ENCODE measurements at places on chromosomes 1 and 21.
A peak's percentile ranks its signal among the peaks of the same experiment; 100 is the strongest.

- no peak for DNase-seq
Observed at GRCh38 chr1:199163267-199163666, 524.4 kb downstream of the PTPRC start.

GRCh38 chr1:20634594-20635084 is 1.4 kb downstream of the PINK1 start:
- DNase-seq: no peak

DNA sequence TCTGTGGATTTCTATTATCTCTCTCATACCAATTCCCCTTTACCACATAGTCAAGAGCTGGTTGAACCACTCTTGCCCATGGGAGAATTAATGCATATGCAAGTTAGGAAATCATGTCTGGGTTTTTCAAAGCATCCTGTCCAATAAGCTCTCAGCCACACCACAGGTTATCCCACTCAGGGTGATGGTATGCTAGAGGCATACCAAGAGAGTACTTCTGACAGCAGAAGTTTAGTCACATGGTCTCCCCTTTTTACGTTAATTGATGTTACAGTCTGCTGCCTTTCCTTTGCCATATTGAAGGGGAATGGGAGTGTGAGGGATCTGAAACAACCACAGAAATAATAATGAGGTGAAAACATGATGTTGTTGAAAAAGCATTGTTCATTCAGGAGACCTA is 135.8 kb upstream of the PBX1 start:
- no peak for DNase-seq

- no peak for DNase-seq
Observed at GRCh38 chr1:212118872-212119260, 83.3 kb downstream of the DTL start.

DNA sequence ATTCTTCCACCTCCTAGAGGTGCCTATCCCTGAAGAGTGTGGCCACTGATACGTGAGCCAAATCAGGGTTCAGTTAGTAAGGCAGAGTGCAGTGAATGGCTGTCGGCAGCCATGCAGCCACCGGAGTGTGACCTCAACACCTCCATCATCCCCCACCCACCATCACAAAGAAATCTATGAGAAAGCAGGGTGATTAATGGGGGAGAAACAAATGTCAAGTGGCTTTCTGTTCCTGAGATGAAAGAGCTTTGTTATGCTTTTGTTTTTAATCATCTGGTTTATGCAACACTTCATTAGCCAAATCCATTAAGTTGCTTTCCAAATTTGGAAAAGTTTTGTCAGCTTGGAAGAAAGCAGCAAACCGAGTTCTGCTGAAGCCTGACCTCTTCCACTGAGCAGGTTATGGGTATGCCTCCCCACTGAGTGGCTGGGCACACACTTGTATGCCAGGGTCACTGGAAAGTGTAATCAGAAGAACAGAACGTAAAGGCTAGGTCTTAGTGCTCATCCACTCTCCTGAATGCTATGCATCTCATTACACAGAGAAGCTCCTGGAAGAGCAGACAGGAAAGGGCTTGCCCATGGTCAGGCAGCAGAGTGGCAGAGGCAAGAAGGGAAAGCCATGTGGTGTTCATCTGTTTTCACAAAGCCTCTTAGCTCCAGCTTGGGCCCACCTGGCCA is 57.1 kb upstream of the ATP1B1 start:
- no peak for DNase-seq

DNA sequence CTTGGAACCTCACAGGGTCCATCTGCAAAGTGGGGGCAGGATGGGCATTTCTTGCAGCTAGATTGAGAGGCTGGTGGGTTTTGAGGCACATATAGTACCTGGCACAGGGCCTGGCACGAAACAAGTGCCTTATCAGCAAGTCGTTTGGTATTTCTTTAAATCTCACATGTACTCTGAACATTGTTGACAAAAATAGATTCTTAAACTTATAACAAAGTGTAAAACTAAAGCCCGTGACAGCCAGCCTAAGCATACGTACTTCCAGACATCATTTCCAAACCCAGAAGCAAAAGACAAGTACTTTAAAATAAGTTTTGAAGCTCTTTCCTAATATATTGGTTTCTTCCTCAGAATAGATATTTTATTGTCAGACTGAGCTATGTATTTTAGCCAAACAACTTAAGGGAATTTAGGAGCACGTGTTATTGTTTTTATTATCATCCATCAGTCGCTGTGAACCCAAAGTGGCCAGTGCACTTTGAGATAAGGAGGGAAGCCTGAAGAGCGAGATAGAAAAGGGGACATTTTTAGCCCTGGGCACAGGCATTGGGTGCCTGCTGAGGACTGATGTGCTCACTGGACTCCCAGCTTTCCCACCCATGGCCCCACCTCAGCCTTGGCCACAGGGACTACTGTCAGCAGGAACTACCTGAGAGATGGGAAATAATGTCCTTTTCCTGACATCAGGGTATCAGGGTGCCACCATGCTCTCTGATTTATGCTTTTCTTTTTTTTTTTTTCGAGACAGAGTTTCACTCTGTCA is 3.0 kb downstream of the FBLIM1 start:
- no peak for DNase-seq

DNA sequence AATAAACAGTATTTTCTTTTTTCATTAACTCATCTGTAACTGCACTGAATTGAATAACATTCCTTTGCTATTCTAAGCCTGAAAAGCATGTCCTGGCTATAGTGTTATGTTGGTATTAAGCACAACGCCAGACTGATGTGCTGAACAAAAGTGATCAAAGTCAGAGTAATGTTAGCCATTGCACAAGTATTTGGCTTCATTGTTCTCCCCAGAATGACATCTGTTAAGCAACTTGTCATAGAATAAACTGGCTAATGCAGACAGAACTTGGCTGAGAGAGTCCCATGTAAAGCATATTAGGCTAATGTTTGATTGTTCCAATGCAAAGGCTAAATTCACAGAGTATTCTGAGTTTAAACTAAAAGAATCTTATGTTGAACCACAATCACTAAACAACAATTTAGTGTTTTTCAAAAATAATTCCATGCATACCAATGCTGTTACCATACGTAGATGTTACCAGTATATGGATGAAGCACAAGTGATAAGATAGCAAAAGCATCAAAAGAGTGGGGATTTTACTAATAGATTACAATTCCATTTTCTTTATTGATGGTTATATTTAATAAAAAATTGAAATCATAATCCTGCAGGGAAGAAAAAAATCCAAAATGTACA is 235.3 kb upstream of the DMRTA2 start:
- DNase-seq: no peak

DNA sequence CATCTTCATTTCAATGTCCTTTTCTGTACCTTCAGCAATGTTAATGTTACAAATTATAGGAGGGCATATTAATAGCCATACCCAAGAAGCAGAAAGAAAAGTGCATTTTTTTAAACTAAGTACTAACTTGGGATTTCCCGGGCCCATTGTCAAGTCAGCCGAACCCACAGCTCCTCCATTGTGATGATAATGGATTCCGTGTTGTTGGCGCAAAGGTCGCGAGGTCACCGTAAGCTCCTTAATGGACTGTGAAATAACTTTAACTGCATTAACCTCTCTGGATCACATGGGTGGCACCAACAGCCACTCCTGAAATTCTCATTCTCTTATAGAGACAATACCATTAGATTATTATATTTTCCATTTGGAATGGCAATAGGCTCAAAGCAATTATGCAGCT is 250.6 kb upstream of the RRP15 start:
- DNase-seq: no peak

- DNase-seq: no peak
Observed at GRCh38 chr21:16040601-16041000, 310.8 kb downstream of the USP25 start.

DNA sequence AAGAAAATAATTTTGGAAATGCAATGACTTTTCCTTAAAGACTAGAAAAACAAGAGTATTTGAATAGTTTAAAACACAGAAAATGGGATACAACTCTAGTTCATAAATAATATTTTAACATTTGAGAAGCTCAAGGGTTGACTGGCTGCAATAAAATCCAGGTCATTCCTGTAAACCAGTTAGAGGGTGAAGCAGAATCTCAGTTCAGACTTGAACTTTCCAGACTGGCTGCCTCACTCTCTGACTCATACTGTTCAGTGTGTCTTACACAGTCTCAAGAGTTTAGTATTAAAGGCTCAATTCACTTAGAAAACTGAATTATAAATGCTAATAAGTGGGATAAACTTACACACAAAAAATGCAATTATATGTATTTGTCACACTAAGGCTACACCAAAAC is 89.9 kb downstream of the RAVER2 start:
- no peak for DNase-seq

DNA sequence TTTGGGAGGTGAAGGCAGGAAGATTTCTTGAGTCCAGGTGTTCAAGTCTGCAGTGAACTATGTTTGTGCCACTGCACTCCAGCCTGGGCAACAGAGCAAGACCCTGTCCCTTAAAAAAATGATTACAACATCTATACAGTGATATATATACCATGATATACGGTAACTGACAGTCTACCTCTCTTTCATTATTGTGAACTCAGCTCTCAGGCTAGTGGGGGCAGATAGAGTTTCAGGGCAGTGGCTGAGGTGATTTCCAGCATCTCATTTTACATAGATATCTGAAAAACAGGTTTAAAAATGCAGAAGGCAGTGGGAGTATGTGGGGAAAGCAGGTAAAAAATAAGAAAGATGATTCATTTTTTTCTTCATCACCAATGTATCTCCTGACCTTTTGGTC is 8.1 kb upstream of the NTNG1 start:
- no peak for DNase-seq

DNA sequence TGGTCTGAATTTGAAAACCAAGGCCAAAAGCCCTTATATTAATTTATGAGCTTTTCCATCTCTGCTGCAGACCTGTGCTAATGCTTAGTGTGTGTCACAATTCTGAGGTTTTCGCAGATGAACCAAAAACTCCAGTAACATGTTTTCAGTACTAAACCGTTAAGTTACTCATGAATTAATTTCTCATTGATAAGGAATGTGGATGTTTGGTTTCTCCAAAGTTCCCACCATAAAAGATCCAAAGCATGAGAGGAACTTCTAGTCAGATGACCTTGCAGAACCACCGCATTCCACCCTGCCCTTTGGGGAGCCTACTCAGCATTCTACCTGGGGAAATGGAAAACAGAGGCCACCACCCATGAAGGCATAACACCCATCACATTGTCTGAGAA is 7.5 kb upstream of the LEPR start:
- DNase-seq: no peak

GRCh38 chr1:177311586-177311985 is 140.8 kb downstream of the BRINP2 start:
- DNase-seq: no peak

DNA sequence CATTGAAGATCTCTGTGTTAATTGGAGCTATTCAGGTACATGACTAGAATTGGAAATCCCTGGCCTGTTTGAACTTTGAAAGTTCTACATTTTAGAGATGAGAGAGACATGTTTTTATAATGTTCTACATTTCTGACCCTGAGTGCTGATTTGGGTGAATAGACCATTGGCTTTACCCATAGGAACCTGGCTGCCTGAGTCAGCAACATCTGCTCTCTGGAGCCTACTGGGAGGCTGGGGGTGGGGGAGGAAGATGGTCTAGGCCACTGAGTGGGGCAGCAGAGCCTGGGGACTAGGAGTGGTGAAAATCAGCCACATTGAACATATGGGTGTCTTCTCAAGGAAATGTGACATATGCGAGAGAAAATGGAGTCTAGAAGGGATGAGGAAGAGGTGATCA is 1.4 kb upstream of the VANGL1 start:
- DNase-seq: no peak

GRCh38 chr1:109768820-109769219 is 5.1 kb upstream of the EPS8L3 start:
- DNase-seq: no peak

- no peak for DNase-seq
Observed at GRCh38 chr1:238005116-238005515, 114.4 kb upstream of the ZP4 start.

- DNase-seq: no peak
Observed at GRCh38 chr1:70666381-70667140, 255.5 kb downstream of the CTH start.

DNA sequence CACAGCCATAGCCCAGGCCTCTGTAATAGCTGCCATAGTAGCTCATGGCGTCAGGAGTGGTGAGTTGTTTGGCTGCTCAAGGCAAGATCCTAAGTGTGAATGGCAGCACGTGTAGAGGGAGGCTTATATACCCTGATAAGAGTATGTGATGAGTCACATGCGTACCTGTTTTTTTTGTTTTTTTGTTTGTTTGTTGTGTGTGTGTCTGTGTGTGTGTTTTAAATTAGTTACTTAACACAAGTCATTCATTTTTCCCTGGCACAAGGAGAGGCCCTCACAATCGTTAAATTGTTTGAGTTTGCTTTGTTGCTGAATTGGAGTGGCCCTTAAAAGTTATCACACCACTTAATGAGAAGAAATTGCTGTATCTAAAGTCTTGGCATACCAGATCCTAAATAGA is at the start of gene KRTAP19-4:
Gene KRTAP19-4, minus strand, starts transcription at position 101 of the 400 bp plus-strand sequence. Its CDS starts 55 bp downstream, at position 46.
- no peak for DNase-seq

DNA sequence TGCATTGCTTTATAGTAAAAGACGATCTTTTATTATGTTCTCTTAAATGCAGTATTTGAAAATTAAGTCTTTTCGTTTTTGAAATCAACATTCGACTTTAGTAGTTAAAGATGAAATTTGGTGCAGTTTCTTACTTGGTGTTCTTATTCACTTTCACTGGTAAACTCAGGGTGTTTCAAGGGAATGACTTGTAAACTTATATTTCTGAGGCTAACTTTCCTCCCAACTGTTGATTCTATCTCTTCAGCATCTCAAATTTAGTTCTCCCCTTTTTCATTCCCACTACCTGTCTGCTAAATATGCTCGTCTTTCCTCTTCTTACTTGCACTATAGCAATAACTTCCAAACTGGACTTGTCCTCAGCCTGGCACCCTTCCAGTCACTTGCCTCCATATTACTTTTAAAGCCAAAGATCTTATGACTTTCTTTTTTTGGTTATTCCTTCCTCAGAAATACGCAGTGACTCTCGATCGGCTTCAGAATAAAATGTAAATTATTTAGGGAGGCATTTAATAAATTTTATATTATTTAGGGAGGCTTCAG is 988 bp downstream of the SLC35A3 start:
- DNase-seq: no peak

GRCh38 chr1:64136752-64137411 is 66.5 kb upstream of the UBE2U start:
- DNase-seq: peak; percentile 2

DNA sequence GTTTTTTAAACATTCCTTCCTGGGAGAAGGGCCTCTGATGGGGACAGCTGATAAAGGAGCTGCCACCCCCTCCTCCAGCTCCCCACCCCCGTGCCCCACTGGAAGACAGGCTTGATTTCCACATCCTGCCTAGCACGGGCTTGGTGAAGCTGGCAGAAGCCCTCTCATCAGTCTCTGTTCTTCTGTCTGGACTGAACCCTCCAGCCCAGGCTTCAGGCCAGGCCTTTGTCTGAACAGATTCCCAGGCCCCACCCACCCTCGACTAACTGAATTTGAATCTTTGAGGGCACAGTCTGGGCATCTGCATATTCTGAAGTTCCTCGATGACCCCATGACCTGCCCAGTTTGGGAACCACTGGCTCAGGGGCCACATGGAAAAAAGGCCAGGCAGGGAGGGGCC is 75.3 kb downstream of the CD58 start:
- DNase-seq: no peak
